ENCODE measurements at places on chromosomes 4 and X.

DNA sequence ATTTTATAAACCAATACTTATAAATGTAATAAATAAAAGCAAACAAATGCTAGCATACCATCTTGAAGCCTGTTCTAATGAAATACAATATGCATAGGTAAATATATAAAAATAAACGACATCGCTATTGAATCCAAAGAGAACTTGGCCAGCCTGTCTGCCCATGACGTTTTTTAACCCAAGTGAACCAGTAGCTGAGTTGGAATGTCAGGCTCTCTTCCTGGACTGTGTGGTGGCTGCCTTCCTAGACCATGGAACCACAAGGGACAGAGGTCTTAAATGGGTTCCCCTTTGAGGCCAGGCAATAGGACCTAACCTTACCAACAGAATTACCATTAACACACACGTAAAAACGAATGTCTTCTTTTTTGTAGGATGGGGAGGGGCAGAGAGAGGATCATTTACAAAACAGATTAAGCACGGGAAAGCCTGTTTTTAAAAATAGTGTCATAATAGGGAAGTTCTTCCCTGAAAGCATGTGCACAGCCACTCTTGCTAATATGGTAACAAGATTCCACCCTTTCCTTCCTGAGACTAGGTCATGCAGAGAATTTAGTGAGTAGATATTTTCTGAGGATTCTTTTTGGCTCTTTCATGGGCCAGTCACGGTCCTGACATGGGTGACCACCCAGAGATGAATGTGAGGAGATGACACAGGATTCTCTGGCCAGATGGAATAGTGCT is 69.4 kb upstream of the ACSL1 start:
- DNase-seq = no peak

DNA sequence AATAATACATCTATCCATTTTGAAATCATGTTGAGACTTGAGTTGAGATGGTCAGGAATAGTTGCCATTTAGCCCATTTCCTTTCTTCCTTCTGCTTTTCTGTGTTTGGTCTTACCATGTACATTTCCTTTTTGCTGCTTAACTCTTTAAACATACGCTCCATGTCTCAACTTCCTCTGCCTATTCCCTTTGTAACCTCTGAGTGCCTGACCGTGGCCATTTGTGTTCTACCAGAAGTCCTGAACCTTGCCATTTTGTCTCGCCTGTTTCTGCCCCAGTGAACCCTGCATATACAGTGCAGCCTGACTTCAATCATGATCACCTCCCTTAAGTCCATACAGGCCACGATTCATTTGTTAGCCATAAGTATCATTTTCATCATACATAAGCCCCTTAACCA is 169.0 kb downstream of the RAPGEF2 start:
- no peak for DNase-seq

- DNase-seq = no peak
These were observed 95.8 kb downstream of the HMX1 start for GRCh38 chr4:8775751-8776355.

- no peak for DNase-seq
These were observed 20.0 kb upstream of the MBNL3 start for GRCh38 chrX:132508834-132509233.

DNA sequence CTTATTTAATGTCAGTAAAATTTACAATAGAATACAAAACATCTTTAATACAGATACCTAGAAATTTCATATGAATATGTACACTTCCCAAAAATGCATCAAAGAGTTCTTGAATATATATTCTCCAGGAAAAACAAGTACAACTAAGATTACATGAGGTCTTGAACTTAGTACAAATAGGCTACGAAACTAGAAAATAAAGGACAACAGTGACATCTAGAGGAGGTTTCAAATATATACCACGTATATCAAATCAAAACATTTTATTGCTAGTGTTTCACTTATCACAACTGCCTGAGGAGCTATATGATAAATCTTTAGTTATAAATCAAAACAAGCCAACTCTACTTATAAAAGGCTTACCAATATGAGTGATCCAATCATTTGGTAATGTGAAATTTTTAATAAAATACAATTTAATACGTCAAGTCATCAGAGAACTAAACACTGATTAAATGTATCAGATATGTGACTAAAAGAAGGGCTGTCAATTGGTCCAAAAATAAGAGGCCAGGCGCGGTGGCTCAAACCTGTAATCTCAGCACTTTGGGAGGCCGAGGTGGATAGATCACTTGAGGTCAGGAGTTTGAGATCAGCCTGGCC is 36.6 kb downstream of the ANAPC10 start:
- peak; percentile 37 for DNase-seq

DNA sequence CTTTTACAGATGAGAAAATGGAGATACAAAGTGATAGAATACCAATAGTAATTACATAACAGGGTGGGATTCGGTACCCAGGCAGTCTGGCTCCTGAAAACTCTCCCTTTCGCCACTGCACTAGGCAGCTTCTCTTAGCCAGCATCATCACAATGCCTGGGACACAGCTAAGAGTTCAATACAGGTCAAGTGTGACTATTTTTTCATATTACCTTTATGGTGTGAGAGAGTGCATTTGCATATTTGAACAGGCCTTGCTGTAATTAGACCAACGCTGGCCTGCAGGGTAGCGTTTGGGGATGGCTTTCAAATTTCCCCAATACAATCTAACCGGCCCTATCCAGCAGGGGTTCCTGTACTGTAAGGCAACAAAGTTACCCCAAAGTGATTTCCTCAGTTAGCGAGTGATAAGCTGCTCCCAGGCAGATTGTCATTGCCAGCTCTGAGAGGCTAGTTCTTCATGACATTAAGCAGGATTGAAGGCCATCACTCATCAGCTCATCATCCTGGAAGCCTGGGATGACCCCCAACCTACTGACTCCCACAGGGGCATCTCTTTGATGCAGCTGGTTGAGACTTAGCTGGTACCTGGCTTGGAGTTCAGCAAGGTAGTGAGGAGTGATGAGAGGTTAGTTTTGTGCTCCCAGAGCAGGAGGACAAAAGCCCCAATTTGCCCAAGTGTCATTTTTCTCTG is 836.8 kb upstream of the LCORL start:
- no peak for DNase-seq

DNA sequence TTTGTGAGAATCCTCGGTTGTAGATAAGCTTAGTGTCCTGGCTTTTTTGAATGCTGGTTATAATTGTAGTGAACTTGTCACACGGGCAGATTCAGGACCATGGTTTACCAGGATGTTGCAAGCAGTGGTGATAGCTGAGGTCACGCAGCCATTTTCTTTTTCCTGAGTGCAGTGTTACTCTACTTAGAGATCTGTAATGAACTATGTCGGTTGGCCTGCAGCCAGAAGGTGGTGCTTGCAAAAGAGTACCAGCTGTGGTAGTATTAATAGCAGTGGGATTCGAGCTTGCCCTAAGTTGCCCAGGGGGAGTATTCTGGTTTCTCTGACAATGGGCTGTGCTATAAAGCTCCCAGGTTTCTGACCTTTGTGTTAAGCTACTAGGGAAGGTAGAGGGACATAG is 368.9 kb downstream of the SLITRK2 start:
- DNase-seq = no peak

- no peak for DNase-seq
These were observed 145.4 kb downstream of the CPEB2 start for GRCh38 chr4:15147714-15148113.

GRCh38 chrX:118156953-118157608 is 40.5 kb upstream of the KLHL13 start:
- DNase-seq = no peak

GRCh38 chrX:46398126-46398525 is 147.1 kb downstream of the ZNF674 start:
- DNase-seq = no peak

DNA sequence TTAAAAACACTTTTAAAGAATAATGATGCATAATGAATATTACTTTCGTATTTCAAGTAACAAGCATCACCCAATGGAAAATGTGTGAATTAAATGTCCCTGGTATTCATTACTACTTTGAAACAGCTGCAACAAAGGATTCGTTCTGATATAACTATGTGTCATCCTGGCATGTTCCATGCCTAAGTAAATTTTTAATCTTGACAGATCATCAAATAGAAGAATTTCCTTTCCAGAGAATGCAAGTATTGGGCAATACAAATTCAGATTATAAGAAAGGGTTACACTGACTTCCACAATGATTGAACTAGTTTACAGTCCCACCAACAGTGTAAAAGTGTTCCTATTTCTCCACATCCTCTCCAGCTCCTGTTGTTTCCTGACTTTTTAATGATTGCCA is 105.3 kb downstream of the SPCS3 start:
- no peak for DNase-seq

- DNase-seq = peak; percentile 40
These were observed 23.2 kb downstream of the PRPS2 start for GRCh38 chrX:12814420-12814819.

DNA sequence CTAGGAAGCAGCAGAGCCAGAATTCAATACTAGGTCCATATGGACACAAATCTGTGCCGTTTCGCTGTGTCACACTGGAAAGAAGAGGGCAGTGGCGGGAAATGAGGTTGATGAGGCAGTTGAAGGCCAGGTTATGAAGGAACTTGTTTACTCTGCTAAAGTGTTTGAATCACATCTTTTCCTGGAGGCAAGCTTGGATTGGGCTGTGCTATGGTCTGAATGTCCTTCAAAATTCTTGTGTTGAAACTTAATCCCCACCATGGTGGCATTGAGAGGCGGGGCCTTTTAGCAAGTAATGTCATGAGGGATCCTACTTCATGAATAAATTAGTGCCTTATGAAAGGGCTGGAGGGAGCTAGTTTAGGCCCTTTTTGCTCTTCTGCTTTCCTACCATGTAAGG is 2.1 kb upstream of the ERCC6L start:
- DNase-seq = no peak

DNA sequence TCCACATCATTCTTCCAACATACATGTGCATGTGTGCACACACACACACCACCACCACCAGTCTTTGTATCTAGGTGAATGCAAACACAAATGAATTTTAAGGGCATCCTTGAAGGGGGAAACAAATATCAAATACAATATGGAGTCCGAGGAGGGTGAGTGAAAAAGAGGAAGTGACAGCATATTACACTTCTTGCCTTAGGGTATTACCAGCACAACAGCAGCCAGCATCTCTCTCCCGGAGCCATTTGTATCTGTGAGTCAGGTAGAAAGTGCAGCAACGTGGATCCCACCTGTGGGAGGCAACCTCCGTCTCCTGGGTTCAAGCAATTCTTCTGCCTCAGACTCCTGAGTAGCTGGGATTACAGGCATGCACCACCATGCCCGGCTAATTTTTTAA is 483.2 kb downstream of the SMARCA1 start:
- DNase-seq = no peak

GRCh38 chr4:3823496-3824341 is 57.5 kb downstream of the ADRA2C start:
- no peak for DNase-seq

DNA sequence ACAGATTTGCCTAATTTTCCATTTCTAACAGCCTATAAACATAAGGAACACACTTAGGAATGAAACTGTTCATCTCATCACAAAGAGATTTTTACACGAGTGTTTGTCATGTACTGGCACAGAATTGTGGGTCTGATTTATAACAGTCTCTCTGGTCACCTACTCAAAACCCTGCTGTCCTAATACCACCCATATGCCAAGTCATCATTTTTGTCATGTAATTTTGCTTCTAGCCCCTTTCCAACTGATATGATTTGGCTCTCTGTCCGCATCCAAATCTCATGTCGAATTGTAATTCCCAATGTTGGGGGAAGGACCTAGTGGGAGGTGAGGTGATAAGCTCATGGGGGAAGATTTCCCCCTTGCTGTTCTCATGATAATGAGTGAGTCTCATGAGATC is 284.1 kb upstream of the SLITRK2 start:
- DNase-seq = no peak
